ENCODE measurements at places on chromosomes 1 and 21.

GRCh38 chr1:229128066-229128608, 142.8 kb upstream of the RAB4A start:
- no peak for DNase-seq

DNA sequence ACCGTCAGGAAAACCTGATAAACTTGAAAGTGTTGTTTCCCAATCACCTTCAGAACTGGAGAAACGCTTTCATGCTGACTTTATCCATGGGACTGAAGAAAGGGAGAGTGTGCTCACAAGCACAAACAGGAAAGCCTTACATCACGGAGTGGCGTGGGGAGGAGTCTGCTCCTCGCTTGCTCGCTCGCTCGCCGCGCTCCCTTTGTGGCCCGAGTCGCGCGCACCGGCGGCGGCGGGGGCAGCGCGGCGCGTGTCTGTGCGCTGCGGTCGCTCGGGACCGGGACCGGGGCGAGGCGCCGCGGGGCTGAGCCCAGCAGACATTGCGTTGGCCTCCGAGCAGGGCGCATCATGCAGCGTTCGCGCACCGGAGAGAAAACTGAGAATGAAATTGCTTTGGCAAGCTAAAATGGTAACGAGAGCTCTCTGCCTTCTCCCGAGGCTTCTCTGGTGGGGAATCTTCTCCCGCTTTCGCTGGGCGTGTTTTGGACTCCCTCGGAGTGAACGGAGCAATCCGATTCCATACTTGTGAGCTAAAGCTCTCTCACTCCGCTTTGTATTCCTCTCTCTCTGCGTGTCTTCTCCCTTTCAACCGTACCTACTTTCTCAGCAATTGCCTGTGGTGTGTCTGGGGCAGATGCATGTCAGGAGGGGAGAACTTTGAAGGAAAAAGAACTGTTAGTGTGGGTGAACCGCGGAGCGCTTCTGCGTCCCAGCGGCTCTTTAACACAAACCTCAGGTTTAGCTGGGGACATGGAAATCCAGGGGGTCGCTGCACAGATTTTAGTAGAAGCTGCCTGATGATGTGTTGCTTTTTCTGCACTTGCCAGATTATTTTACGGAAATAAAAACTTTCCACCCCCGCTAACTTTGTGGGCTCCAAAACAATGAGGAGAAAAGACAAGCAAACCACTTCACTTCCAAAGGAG, at the start of gene RGL1:
Gene RGL1 (plus strand): TSS at position 205 of the 926 bp plus-strand sequence. CDS start 178 bp downstream, at position 383.
- peak; percentile 14 for DNase-seq

DNA sequence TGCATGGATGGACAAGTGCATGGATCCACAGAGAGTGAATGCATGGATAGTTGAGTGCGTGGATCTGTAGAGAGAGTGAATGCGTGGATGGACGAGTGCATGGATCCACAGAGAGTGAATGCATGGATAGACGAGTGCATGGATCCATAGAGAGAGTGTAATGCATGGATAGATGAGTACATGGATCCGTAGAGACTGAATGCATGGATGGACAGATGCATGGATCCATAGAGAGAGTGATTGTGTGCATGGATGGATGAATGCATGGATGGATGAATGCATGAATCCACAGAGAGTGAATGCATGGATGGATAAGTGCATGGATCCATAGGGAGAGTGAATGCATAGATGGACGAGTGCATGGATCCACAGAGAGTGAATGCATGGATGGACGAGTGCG, 153.8 kb downstream of the PCBP3 start:
- DNase-seq = no peak

DNA sequence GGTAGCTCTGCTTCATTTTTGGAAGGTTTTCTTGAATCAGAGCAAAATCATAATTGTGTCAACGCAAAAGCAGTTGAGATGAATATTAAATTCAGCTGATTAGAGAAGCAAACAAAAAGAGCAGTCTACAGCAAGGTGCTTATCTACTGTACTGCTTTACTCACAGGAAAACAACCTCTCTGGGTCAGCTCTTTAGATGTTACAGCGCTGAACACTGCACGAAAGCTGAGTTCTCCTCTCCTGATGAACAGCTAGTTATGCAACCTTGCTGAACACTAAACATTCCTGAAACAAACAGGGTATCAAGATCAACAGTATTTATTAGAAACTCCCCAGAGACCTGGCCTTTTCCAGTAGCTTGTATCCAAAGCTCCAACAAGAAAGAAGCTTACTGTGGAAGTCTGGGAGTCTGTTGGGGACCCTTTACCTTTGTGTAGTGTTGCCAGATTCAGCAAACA, 41.3 kb downstream of the TBCE start:
- no peak for DNase-seq

GRCh38 chr1:93468662-93469061, 20.7 kb downstream of the FNBP1L start:
- DNase-seq = no peak

GRCh38 chr1:88204612-88205167, 479.4 kb upstream of the PKN2 start:
- no peak for DNase-seq

GRCh38 chr1:211908951-211909350, 78.4 kb upstream of the LPGAT1 start:
- no peak for DNase-seq

DNA sequence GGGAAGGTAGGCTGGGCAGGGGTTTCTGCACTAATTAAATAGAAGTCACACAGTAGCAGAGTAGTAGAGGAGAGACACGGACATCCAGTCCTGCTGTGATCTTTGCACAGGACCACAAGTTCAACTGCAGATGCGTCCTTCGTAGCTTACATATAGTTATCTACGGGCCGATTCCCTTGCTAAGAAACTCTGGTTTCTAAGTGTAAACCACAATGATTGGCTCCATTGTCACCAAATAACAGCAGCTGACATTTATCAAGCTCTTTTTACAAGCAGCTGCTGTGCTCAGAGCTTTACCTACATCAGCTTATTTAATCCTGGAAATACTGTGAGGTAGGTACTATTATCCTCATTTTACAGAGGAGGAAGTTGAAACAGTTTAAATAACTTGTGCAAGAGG, 3.1 kb downstream of the SLC45A3 start:
- DNase-seq = no peak

DNA sequence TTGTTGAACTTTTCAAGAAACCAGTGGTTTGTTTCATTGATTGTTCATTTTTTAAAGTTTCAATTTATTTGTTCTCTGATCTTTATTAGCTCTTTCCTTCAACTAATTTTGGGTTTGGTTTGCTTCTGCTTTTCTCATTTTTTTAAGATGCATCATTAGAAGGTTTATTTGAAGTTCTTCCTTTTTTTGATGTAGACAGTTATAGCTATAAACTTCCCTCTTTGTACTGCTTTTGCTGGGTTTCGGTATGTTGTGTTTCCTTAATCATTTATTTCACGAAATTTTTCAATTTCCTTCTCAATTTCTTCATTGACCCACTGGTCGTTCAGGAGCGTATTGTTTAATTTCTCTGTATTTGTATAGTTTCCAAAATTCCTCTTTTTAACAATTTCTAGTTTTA, 133.3 kb upstream of the GPR52 start:
- no peak for DNase-seq

DNA sequence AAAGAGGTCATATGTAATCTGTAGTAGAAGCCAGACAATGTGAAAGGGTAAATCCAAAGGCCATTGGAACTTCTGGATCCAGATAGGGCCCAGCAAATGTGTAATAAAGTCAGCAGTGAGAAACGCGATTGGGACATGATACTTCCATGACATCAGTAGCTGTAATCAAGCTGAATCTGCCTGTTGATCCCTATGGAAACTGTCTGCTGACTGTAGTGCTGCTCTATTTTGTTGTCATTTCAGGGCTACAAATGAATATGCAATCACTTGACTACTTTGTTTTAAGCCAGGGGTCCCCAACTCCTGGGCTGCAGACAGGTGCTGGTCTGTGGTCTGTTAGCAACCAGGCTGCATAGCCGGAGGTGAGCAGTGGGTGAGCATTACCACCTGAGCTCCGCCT, 46.0 kb upstream of the RHOU start:
- DNase-seq = no peak

DNA sequence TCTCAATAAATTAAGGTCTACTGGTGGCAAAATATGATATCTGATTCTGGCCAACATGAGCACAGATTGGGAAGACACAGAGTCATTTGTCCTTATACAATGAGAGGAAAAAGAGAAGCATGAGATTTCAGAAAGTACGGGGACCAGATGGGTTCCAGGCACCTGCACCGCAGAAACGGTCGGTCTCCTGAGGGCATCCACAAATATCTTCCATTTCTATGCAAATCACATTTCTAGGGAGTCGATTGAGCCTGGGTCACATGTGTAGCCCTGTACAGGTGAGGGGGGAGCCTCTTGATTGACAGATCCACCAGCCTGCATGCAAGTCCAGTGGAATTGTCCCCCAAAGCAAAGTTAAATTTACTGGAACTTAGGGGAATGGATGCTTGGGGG, 415.6 kb downstream of the NPHP4 start:
- DNase-seq = no peak

- DNase-seq = no peak
These were observed 293.6 kb downstream of the PTPRC start for GRCh38 chr1:198932351-198932991.

DNA sequence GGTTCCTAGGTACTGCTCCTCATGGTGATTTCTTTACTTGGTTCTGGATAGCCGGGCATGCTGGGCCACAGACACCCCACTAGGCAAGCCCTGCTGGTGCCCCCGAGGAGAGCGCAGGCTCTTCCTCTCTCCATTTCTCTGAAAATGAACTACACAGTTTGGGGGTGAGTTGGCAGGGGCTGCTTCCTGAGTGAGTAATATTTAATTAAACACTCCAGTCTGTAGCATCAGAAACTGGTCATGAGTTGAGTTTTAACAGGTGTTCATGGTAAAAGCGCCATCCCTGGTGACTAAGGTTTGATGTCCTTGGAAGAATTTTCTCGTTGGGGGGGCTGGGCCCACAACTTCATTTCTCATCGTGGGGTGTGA, 1.7 kb downstream of the SPSB1 start:
- DNase-seq = no peak

GRCh38 chr1:10143961-10144485, 66.3 kb upstream of the KIF1B start:
- DNase-seq = no peak

- DNase-seq = no peak
These were observed 8.6 kb downstream of the CC2D1B start for GRCh38 chr1:52357397-52357796.

DNA sequence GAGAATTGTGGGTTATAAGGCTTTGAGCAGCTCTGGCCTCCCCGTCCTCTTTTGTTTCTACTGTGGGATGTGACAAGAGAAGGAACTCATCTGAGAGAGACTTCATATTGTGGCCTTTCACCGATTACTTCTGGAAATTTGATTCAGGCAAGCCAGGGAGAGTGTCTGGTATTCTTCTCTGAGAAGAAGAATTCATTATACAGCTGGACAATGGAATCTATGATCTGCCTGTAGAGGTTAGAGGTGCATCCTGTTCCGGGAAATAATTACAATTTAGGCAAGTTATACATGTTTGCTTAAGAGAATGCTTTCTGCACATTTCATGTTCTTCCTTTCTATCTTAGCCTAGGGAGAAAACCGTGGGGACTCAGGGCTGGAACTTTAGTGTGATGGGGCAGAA, 12.8 kb upstream of the RNU1-2 start:
- no peak for DNase-seq

- no peak for DNase-seq
These were observed 53.4 kb downstream of the MPZL1 start for GRCh38 chr1:167775178-167775577.

- peak; percentile 89 for DNase-seq
These were observed 800 bp downstream of the HIPK1 start for GRCh38 chr1:113929750-113930498.

- DNase-seq = no peak
These were observed 68.0 kb upstream of the CYP2J2 start for GRCh38 chr1:59994302-59995198.

- DNase-seq = no peak
These were observed 40.2 kb downstream of the TBX19 start for GRCh38 chr1:168320800-168321450.

DNA sequence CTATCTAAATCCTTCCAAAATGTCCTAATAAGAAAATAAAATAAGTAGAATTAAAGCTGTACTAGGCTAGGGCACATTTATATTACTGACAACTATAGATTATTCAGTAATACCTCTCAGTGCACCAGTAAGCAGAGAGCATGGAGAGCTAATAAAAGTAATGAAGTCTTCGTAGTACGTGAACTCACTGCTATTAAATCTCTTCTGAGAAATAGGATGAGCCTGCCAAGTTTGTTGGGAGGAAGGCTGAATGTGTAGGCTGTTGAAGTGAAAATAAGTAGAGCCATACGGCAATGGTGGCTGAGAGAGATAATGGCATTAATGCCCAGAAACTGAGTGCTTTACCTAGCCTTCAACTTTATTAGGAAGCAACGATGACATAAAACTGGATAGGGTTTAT, 73.9 kb upstream of the NR5A2 start:
- DNase-seq = no peak

DNA sequence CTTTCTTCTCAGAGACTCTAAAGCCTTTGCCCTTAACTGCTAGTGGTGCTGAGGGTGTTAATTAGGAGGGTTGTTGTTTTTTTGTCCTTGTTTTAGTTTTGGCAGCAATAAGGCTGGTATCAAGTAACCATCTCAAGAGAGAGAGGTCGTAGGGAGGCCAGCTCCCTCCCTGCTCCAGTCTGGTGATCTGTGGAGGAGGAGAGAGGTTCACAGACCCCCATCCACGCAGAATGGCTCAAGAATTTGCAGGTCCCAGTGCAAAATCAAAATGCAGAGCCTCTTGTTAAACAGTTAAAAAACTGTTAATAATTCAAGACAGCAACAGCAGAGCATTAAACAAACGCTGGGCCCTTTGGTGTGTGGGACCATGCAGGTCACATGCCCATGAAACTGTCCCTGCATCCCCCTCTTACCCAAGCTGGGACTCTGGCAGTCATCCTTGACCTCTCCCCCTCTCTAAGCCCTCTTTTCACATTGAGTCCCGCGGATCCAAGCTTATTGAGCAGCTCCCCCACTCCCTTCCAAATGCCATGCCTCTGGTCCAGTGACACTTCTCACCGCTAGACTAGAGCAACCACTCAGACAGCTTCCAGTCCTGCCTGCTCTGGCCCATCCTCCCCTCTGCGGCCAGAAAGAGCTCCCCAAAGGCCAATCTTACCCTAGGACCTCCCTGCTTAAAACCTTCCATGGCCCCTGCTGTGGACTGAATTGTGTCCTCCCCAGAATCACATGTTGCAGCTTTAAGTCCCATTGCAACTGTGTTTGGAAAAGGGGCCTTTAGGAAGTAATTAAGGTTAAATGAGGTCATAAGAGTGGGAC, 47.7 kb upstream of the RPL11 start:
- no peak for DNase-seq

- DNase-seq = no peak
These were observed 14.5 kb downstream of the SAMD11 start for GRCh38 chr1:938088-938683.

GRCh38 chr1:160657250-160657781, 10.5 kb upstream of the SLAMF1 start:
- DNase-seq = no peak

DNA sequence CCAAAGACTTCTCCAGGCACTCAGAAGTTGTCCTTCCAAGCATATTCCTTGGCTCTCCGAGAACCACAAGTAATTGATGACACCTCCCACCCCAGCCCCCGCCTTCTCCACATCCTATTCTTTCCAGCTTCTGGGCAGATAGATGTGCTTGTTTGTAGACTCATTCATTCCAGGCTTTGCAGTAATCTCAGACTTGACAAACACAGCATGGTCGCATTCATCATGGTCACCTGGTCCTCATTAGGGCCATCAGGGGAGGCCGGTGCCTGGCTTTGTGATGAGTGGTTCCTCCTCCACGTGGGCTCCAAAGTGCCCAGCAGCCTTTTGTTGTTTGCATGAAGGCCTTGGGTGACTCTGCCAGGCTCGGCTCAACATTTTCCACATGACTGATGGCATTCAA, 28.5 kb upstream of the KCNE2 start:
- DNase-seq = no peak

GRCh38 chr1:10586125-10586524, 111.4 kb downstream of the PEX14 start:
- DNase-seq = no peak
